Large intestine (tissue), 12 donors: ENCODE measurements at places on chromosomes 4 and X.

- DNase-seq = no peak
- H3K4me3 ChIP-seq = no peak overlapping the region
- peaks cover 2% of the 10 kb centered on the region for H3K4me1 ChIP-seq
- H3K27ac ChIP-seq = no peak overlapping the region
- no peaks in the 10 kb centered on the region for H3K27me3 ChIP-seq
- no peaks in the 10 kb centered on the region for H3K36me3 ChIP-seq
Measured at GRCh38 chr4:100086766-100087431, 103.4 kb downstream of the DDIT4L start.

DNA sequence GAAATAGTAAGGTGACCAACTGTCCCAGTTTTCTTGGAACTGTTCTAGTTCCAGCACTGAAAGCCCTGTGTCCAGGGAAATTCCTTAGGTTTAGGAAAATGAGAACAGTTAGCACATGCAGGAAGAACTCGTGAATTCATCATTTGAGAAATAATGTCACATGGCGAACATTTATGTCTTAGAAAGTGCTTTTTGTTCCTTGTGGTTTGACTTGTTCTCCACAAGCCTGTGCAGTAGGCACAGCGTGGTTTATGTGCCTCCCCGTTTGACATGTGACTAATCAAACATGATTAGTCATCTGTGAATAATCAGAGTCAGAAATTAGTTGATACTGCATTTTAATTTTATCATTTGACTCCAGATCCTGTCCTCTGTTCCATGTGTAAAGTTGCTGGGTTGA is 556.0 kb upstream of the CPEB2 start:
- no peaks in the 10 kb centered on the region for H3K36me3 ChIP-seq
- H3K27me3 ChIP-seq = no peaks in the 10 kb centered on the region
- DNase-seq = no peak

DNA sequence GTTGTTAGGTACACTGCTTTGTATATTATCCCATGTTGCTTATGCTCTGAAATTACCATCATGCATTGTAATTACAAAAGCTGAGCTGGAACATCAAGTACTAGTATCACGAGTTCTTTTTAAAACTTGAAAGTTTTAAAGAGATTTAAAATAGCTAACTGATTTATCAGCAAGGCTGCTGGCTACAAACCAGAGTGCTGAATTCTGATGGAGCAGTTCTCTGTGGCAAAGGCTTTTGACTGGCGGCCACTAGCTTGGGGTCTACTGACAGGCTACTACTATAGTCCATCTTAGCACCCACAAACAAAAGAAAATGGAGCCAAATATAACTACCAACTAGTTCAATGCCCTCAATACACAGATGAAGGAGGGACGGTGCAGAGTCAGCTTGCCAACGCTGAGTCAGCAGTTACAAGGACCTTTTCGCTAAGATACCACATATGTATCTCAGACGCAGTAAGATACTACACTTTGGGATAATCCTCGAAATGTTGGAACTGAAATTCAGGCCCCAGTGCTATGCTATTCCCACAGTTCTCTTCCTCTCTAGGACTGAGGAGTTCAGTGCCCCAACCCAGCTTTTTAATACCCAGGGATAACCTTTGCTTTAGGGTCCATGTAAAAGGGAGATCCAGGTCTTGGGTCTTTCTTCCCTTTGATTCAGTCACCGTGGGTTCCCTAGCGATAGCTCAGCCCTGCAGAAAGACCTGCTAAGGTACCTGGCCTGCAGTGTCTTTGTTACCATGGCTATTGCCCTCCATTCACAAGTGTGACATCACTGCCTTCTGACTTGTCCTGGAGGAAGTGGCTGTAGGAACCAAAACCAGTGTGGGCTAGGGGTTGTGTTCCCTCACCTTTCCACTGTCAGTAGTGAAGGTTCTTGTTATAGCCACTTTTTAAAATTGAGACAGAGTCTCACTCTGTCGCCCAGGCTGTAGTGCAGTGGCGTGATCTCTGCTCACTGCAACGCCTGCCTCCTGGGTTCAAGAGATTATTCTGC is 22.8 kb downstream of the MFAP3L start:
- no peaks in the 10 kb centered on the region for H3K36me3 ChIP-seq
- no peaks in the 10 kb centered on the region for H3K4me1 ChIP-seq
- no peak for DNase-seq
- no peak overlapping the region for H3K4me3 ChIP-seq

DNA sequence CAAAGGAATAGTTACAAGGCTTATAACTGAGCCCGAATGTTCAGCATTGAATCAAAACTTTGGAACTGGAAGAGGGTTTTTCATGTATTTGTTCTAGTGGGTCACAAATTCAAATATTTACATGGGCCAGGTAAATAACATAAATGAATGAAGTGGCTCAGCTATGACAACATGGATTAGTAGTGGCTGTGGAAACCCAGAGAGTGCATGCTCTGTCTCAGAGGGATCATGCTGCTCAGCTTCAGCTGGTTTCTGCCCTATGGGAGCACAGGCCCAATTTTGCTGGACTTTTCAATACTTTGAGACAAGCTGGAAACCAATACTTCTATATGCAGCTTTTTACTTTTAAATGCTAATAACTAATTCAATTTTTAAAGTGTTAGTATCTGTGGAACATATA is 394.0 kb upstream of the TEX13C start:
- DNase-seq = no peak
- no peaks in the 10 kb centered on the region for H3K36me3 ChIP-seq
- no peaks in the 10 kb centered on the region for H3K4me1 ChIP-seq

- H3K27ac ChIP-seq = no peak overlapping the region
- no peaks in the 10 kb centered on the region for H3K36me3 ChIP-seq
- no peaks in the 10 kb centered on the region for H3K4me1 ChIP-seq
- H3K4me3 ChIP-seq = no peak overlapping the region
- DNase-seq = peak; percentile 57
Measured at GRCh38 chr4:97912156-97912555, 231.1 kb downstream of the STPG2 start.

- H3K36me3 ChIP-seq = no peaks in the 10 kb centered on the region
- H3K4me3 ChIP-seq = no peak overlapping the region
- no peak overlapping the region for H3K27ac ChIP-seq
- H3K4me1 ChIP-seq = no peaks in the 10 kb centered on the region
- H3K27me3 ChIP-seq = no peaks in the 10 kb centered on the region
- DNase-seq = no peak
Measured at GRCh38 chrX:136528645-136529315, 3.2 kb upstream of the VGLL1 start.

DNA sequence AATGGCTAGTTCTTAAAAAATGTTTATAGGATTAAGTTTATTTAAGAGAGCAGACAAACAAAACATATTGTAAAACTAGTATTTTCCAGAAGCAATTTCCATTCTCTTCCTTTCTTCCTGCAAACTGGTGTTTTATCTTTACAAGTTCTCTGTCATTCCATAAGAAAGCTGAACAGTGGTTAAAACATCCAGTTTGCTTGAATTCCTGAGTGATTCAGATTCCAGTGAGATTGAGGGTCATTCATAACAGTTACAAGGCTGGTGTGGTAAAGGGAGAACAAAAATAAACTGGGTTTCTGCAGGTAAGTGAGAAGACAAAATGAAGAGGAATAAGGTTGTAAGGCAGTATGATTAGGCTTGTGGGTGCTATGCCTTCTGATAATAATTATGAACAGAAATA is 544.8 kb upstream of the DIPK2B start:
- H3K4me1 ChIP-seq = no peaks in the 10 kb centered on the region
- no peak overlapping the region for H3K27ac ChIP-seq
- DNase-seq = no peak
- peaks cover 9% of the 10 kb centered on the region for H3K36me3 ChIP-seq
- no peaks in the 10 kb centered on the region for H3K27me3 ChIP-seq
- no peak overlapping the region for H3K4me3 ChIP-seq
